ENCODE measurements at places on chromosomes 13 and 19.
A peak's percentile ranks its signal among the peaks of the same experiment; 100 is the strongest.

GRCh38 chr19:1255186-1256161 is 7.1 kb downstream of the MIDN start:
- no peak for DNase-seq

DNA sequence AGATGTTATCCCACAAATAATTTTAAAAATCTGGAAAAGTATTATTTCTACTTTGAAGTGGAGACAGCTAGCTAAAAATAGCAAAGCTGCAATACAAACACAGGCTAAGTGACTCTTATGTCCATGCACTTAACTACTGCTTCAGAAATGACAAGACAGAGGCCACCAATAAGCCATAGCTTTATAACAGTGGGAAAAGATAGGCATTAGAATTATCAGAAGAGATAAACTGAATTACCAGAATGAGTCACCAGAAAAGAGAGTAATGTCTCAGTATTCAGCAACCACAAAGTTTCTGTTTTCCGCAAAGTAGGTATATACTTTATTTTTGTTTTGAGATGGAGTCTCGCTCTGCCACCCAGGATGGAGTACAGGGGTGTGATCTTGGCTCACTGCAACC is 17.1 kb downstream of the CLN5 start:
- DNase-seq: no peak

DNA sequence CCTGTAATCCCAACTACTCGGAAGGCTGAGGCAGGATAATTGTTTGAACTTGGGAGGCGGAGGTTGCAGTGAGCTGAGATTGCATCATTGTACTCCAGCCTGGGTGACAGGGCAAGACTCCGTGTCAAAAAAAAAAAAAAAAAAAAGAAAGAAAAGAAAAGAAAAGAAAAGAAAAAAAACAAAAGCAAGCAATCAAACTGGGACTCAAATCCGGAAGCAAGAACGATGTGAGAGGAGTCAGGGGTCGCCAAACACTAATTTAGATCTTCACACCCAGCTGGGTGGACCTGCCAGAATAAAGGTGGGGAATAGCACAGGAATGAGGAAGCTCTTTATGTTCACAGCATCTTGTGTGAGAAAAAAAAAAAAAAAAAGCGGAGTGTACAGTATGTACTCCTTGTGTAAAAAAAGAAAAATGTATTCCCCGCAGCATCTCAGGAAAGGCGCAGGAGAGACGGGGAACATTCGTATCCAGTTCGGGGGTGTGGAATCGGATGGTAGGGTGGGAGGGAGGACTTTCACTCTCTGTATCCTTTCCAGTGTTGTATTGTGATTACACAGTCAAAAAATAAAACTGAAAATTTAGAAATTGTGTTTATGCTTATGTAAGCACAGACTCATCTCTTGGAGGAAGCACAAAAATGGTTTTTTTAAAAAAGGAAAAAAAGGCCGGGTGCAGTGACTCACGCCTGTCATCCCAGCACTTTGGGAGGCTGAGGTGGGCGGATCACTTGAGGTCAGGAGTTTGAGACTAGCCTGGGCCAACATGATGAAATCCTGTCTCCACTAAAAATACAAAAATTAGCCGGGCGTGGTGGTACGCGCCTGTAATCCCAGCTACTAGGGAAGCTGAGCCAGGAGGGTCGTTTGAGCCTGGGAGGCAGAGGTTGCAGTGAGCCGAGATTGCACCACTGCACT is 7.6 kb downstream of the DNAJB1 start:
- DNase-seq: no peak

DNA sequence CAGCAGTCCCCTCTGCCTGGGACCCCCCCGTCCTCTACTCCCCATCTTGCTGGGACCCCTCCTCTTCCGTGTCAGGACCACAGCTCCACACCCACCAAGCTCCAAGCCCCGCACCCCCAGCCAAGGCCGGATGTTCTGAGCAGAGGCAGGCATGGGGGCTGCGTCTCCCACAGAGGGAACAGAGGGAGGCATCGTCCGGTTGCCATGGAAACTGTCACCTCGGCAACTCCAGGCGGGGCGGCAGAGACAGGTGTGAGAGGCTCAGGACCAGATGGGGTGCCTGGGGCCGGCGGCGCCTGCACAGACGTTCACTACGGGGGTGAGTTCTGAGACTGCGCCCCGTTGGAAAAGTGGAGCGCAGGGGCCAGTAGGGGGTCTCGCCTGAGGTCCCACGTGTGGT is 5.4 kb downstream of the RNU6-9 start:
- DNase-seq: peak; percentile 99

- no peak for DNase-seq
Measured at GRCh38 chr13:66405908-66406802, 824.0 kb downstream of the PCDH9 start.

DNA sequence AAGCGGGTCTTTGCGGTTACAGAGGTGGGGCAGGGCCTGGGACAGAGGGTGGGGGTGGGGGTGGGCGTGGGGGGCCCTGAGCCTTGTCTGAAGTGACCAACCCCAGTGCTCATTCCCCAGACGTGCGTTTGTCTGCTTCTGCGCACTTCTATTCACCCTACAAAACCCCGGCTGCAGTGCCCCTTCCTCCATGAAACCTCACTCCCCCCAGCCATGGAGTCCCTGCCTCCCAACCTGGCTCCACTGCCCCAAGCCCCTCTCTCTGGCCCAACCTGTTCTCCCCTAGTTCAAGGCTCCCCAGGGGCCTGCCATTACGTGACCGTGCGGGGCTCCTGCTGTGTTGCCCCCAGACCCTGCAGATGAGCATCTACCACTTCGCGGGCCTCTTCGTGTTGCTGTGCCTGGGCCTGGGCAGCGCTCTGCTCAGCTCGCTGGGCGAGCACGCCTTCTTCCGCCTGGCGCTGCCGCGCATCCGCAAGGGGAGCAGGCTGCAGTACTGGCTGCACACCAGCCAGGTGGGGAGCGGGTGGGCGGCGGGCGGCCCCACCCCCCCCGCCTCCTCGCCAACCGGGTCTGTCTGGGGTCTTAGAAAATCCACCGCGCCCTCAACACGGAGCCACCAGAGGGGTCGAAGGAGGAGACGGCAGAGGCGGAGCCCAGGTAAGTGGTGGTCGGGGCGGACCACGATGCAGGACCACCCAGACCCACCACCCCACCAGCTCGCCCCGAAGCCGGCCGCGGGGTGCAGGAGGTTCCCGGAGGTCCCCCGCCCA is 8.2 kb downstream of the GRIN3B start:
- no peak for DNase-seq

GRCh38 chr19:35130761-35131720 is 3.8 kb downstream of the LGI4 start:
- no peak for DNase-seq

- DNase-seq: no peak
Measured at GRCh38 chr13:26382366-26382765, 128.4 kb downstream of the CDK8 start.

DNA sequence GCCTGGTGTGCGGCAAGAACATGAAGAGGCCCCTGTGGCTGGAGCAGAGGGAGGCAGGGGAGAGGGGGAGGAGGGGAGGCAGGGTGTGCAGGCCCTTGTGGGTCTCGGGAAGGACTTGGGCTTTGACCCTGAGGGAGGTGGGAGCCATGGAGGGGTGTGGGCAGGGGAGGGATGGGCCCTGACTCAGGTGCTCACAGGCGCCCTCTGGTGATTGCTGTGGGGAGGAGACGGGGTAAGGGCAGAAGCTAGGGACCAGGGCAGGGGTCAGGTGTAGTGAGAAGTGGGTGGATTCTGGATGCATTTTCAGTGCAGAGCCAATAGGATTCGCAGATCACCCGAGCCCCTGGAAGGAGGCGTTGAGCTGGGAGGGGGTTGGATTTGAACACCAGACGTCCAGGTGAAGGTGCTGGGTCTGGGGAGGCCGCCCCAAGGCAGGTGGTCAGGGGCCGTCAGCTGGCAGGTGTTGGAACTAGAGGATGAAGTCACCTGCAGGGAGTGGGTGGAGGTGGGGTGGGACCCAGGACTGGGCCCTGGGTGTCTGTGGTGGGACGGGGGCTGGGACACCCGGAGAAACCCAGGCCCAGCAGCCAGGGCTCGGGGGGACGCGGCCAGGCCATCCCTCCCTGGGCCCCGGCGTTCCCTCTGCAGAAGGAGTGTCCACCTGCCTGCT is 185.4 kb downstream of the KDM4B start:
- peak; percentile 32 for DNase-seq

GRCh38 chr19:54191011-54191810 is at the start of gene TSEN34:
Gene TSEN34 (plus strand): TSS chr19:54191308. CDS start chr19:54191365, 57 bp downstream.
- peak; percentile 94 for DNase-seq

DNA sequence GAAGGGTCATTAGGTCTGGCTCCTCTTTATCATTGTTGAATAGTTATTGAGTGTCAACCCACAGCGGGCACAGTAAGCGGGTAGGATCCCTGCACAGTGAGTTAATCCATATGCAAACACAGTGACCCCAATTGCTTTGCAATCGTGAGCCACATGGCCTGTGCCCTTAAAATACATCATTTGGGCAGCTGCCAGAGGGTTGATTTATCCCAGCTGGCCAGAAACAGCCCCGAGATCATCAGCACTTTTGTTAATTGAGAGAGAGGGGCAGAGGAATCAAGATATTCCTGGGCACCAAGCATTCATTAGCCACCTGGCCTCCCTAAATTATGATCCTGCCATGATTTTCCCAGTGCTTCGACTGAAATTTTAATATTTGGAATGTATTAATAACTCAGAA is 9.8 kb upstream of the CNMD start:
- DNase-seq: peak; percentile 74

DNA sequence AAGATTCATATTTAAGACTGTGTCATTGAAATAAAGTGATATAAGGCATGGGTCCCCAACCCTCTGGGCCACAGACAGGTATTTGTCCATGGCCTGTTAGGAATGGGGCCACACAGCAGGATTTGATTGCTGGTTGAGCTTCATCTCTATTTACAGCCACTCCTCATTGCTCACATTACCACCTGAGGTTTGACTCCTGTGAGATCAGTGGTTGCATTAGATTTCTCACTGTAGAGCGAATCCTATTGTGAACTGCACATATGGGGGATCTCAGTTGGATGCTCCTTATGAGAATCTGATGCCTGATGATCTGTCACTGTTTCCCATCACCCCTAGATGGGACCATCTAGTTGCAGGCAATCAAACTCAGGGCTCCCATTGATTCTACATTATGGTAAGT is 132.1 kb downstream of the PCDH17 start:
- DNase-seq: no peak

- DNase-seq: peak; percentile 67
Measured at GRCh38 chr13:100476963-100477362, 111.6 kb downstream of the GGACT start.

GRCh38 chr13:99042521-99043250 is 64.8 kb upstream of the DOCK9 start:
- no peak for DNase-seq

Measured in NCI-H1417 (cell line).